ENCODE measurements at places on chromosomes 2 and 18. TPM values are rescaled to one million over a fixed set of nuclear protein-coding genes. Genes with fewer than 3 reads are reported as not detected.

TMEM163 gene
- 13.3 TPM for total RNA-seq

LOXHD1 gene
- total RNA-seq, result 0.25 TPM

SERPINB11 gene
- total RNA-seq, result not detected

HOXD1 gene
- not detected for total RNA-seq

REG1A gene
- not detected for total RNA-seq
